GM04503 (cell line): ENCODE measurements at places on chromosomes 12 and 14.

GRCh38 chr14:103206836-103207387, 83.7 kb downstream of the TNFAIP2 start:
- peak; percentile 63 for DNase-seq

DNA sequence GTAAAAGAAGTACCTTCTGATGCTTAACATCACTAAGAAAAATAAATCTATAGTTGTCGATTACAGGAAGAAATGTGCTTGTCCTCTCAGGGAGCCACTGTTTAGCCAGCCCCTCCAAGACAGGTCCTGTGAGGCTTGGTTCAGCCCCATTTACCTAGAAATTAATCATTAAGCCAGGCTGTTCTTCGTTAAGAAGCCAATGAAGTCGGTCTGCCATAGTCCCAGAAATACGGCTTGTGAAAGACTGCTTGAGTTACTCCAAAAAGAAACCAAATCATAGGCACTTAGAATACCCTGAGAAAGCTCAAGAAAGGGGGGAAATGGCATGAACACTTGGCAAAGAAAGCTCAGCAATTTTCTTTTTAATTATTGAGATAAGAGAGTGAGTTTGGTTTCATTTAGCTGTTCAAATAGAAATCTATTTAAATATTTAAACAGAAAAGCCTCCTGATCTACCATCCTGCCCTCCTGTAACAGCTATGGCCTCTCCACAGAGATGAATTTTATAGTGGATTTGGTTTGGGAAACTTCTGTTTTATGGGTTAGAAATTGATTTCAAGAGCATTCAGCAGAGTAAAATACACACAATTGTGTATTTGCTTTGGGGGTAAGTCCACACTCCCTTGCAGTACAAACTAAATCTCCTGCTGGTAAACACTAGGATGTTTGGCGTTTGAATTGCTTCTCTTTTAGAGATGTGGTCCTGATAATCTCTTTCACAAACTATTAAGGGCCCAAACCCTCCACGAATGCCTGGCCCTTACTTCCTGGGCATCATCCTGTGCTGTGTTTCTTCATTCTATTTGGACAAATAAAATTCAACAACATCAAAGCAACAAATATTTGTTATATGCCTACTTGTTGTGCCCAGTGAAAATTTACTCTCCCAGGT, 234.4 kb downstream of the SEC23A start:
- no peak for DNase-seq

DNA sequence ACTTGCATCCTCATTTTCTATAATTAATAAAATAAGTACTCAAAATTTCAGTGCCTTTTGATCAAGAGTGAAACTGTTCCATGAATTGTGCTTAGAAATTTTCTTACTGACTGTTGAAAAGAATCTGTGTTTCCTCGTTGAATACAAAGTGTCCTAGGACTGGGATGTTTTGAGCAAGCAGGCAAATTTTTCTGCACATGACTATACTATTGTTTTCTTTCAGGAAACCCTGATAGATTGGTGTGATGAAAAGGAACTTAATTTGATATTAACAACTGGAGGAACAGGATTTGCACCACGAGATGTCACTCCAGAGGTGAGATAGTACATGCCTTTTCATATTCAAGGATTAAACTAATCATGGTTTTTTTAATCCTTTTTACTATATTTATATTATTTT, 316.3 kb downstream of the GPHN start:
- no peak for DNase-seq

- DNase-seq, result no peak
Observed at GRCh38 chr14:33612197-33612505, 338.7 kb downstream of the EGLN3 start.

DNA sequence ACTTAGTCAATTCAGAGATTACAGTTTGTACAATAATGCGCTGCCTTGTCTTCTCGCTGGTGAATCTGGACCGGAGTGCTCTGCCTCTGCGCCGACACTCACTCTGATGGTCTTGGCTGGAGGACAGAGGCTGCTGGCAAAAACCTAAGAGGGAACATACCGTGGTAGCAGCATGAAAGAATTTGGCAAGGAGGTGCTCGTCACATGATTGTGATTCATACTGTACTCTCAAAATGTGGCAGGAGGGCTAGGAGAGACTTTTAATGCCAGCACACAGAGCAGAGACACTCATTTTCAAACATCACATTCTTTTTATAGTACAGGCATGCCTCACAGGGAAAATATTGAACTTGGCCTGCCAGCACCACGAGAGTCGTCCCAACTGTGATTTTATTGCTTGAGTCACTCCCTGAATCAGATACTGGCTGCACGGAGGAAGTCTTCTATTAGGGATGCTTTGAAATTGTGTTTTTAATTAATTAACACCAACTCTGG, 67.8 kb downstream of the HMGA2 start:
- peak; percentile 100 for DNase-seq

DNA sequence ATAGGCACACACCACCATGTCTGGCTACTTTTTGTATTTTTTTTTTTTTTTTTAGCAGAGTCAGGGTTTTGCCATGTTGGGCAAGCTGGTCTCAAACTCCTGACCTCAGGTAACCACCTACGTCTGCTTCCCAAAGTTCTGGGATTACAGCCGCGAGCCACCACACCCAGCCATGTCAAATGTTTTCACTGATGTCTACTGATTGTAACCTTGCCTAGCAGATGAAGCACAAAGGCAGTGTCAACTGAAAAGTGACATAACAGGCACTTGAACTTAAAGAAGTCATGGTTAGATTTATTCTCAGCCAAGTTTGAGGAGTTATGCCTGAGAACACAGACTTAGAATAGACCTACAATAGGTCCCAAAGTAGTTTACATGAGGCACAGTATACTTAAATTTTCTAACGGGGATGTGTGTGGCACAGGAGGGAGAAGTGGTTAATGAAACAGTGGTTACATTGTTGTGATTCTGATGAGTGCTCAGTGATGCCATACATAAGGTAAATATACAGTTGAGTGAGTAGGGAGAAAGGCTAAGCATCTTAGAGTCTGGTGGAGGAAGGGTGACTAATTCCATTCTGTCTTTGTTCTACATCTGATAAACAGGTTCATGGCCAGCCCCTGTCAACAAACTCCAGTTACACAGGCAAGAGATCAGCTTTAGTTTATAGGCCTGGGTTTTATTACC, 12.6 kb upstream of the RNASE4 start:
- no peak for DNase-seq

GRCh38 chr14:87864356-87865270, 128.4 kb downstream of the GALC start:
- DNase-seq, result no peak

- no peak for DNase-seq
Observed at GRCh38 chr12:110149086-110149660, 25.0 kb downstream of the IFT81 start.

GRCh38 chr12:119631930-119632678, 35.8 kb upstream of the PRKAB1 start:
- DNase-seq, result no peak
